ENCODE measurements at places on chromosomes 12 and 14. TPM values are rescaled to one million over a fixed set of nuclear protein-coding genes. Genes with fewer than 3 reads are reported as not detected.

GPR137C gene
- total RNA-seq, result not detected

SCN8A gene
- 0.11 TPM for total RNA-seq

TULP3 gene
- 10.5 TPM for total RNA-seq

RFX4 gene
- not detected for total RNA-seq

PTCSC3 gene
- 0.83 TPM for total RNA-seq

DNA sequence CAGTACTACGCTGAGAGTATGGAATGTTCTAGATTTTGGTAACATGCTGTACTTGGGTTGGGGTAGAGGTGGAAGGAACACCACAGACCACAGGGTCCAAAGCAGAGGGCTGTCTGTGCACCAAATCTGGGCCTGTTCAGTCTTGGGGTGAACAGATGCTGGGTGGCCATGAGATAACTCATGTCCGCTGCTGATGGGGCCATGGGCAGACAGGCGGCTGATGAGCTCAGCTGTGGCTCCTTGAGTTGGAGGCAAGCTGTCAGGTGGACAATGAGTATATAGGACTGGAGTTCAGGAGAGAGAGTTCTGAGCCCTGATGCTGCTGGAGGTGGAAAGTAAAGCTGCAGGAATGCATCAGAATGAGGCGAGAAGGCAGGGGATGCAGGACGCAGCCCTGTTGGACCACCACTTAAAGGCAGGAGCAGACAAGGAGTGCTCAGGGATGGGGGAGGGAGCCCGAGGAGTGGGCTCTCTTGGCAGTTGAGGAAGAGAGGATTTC lies 6.2 kb downstream of the SMIM41 start:
- no peaks in the 10 kb centered on the region for H3K27me3 ChIP-seq
- H3K4me3 ChIP-seq, result no peak overlapping the region
- DNase-seq, result no peak

GRCh38 chr14:36130186-36130585 lies 46.3 kb downstream of the PTCSC3 start:
- no peak overlapping the region for H3K27ac ChIP-seq
- H3K4me3 ChIP-seq, result no peak overlapping the region
- no peaks in the 10 kb centered on the region for H3K27me3 ChIP-seq

DNA sequence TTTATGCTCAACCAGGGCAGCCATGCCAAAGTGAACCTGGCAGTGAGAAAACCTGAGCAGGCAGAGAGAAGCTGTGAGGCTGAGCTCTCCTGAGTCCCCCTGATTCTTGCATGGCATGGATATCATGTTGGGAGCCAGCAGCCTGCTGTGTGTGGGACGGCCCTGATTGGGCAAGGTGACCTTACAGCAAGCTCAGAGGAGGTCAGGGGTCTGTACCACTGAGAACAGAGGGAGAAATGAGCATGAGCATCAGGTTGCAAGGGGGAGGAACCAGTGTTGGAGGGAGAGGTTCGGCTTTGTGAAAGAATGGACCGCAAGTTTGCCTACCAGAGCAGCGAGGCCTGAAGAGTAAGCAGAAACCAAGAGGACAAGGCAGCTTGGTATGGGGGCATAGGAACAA lies 59.1 kb upstream of the PTGR2 start:
- H3K36me3 ChIP-seq, result no peaks in the 10 kb centered on the region
- peaks cover 34% of the 10 kb centered on the region for H3K4me1 ChIP-seq
- peak overlapping the region; percentile 98 for H3K27ac ChIP-seq
- H3K27me3 ChIP-seq, result no peaks in the 10 kb centered on the region
- peak; percentile 16 for DNase-seq

- no peak overlapping the region for H3K4me3 ChIP-seq
- H3K36me3 ChIP-seq, result no peaks in the 10 kb centered on the region
- H3K27me3 ChIP-seq, result no peaks in the 10 kb centered on the region
- no peaks in the 10 kb centered on the region for H3K4me1 ChIP-seq
- no peak for DNase-seq
These were observed 266.7 kb upstream of the HMGA2 start for GRCh38 chr12:65557438-65558181.

GRCh38 chr14:67583711-67584644 lies 16.1 kb downstream of the PIGH start:
- no peak for DNase-seq
- no peaks in the 10 kb centered on the region for H3K4me1 ChIP-seq
- no peak overlapping the region for H3K4me3 ChIP-seq
